ENCODE measurements at places on chromosomes 16 and 17. TPM values are rescaled to one million over a fixed set of nuclear protein-coding genes. Genes with fewer than 3 reads are reported as not detected.

Gene PRR35
- not detected for total RNA-seq

Gene TBC1D3E
- not detected for total RNA-seq

Gene RNU2-1
- total RNA-seq, result not detected

Gene EFCAB5
- not detected for total RNA-seq

Gene USP31
- total RNA-seq, result 32.2 TPM

Gene PSMC5
- total RNA-seq, result 92.3 TPM

Gene SSTR5
- total RNA-seq, result 0.98 TPM

Gene TSPOAP1
- 7.1 TPM for total RNA-seq

Gene CCL4
- 15.0 TPM for total RNA-seq

Gene HBM
- not detected for total RNA-seq

Gene SAT2
- total RNA-seq, result 69.7 TPM

Gene SULT1A4
- total RNA-seq, result 9.6 TPM

Gene ERAL1
- 44.9 TPM for total RNA-seq

Gene KRTAP9-2
- not detected for total RNA-seq

Gene KRTAP16-1
- total RNA-seq, result not detected

Gene SLC38A7
- 18.7 TPM for total RNA-seq

Gene TBX6
- total RNA-seq, result 6.4 TPM

Gene KRTAP1-1
- total RNA-seq, result not detected

Gene ALOXE3
- 1.5 TPM for total RNA-seq

Gene WWP2
- total RNA-seq, result 26.0 TPM

Gene PER1
- 215 TPM for total RNA-seq

Gene GPR142
- total RNA-seq, result 0.98 TPM

Gene FOXO3B
- 13.3 TPM for total RNA-seq

Gene CCL23
- total RNA-seq, result 13.3 TPM

Gene SPNS2
- total RNA-seq, result 79.3 TPM

Gene TBC1D3I
- 1.7 TPM for total RNA-seq

Gene SSH2
- total RNA-seq, result 37.6 TPM

Gene MMP28
- total RNA-seq, result 32.2 TPM

Gene CES5A
- not detected for total RNA-seq

Gene GNG13
- not detected for total RNA-seq

Gene VTN
- total RNA-seq, result 2.7 TPM

Gene BAHCC1
- 9.1 TPM for total RNA-seq

Gene C1QTNF8
- not detected for total RNA-seq

Gene GRAPL
- not detected for total RNA-seq
